ENCODE measurements at places on chromosomes 12 and 14. TPM values are rescaled to one million over a fixed set of nuclear protein-coding genes. Genes with fewer than 3 reads are reported as not detected.

GRCh38 chr14:61051621-61052020 lies 70.6 kb downstream of the SLC38A6 start:
- no peak for DNase-seq
- H3K27me3 ChIP-seq, result no peaks in the 10 kb centered on the region
- no peaks in the 10 kb centered on the region for H3K4me1 ChIP-seq
- H3K4me3 ChIP-seq, result no peak overlapping the region

GRCh38 chr12:47413806-47414205 lies 292.0 kb downstream of the RPAP3 start:
- H3K4me1 ChIP-seq, result no peaks in the 10 kb centered on the region
- H3K36me3 ChIP-seq, result no peaks in the 10 kb centered on the region
- no peak overlapping the region for H3K4me3 ChIP-seq

DNA sequence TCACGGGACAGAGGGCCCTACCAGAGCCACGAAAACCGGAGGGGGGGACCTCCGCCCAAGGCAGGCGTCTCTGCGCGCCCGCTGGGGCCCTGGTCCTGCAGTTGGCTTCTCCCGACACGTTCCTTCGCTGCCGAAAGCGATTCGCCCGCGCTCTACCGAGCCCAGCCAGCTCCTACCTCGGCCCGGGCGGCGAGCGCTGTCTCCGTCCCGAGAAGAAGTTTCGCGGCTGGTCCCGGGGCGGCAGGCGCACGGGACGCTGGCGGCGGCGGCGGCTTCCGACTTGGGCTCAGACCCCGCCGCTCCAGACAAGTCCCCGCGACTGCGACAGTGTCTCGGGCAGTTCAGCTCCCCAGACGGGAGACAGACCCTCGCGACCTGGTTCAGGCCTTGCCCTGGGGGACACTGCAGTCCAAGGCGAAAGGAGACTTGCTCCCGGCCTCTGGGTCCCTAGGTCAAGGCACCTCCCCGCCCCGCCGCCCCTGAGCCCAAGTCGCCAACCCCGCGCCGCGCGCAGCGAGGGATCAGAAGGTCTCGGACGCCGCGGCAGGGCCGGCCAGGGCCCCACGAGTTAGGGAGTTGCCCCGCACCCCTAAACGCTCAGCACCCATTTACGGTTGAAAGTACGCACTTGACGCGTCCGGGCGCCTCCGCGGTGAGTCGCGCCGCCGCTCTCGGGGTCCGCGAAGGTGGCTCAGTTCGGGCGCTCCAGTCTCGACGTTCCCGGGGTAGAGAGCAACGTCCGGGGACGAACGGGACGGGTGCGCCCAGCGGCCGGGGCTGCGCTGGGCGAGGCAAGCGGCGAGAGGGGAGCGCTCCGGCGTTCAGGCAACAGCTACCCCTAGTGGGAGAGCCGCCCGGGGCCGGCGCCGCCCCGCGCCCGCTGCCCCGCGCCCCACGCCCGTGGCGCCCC lies 1.4 kb upstream of the DIO3 start:
- peaks cover 14% of the 10 kb centered on the region for H3K36me3 ChIP-seq
- peaks cover 67% of the 10 kb centered on the region for H3K27me3 ChIP-seq
- no peak overlapping the region for H3K27ac ChIP-seq
- peaks cover 12% of the 10 kb centered on the region for H3K4me1 ChIP-seq

DNA sequence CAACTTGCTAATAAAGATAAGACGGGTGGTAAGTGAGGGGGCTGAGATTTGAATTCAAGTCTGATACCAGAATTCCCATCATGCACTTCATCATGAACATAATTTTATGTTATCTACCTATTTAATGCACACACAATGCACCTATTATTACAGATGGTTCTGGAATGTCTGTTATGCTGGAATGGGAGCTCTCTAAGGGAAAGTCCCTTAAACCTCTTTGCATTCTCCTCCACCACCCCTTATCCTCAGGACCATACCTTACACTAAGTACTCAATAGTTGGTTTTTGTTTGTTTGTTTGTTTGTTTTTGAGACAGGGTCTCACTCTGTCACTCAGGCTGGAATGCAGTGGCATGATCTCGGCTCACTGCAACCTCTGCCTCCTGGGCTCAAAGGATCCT lies 7.0 kb upstream of the MSI1 start:
- peaks cover 2% of the 10 kb centered on the region for H3K27me3 ChIP-seq
- no peak overlapping the region for H3K4me3 ChIP-seq
- no peaks in the 10 kb centered on the region for H3K36me3 ChIP-seq
- no peak overlapping the region for H3K27ac ChIP-seq
- no peak for DNase-seq

DNA sequence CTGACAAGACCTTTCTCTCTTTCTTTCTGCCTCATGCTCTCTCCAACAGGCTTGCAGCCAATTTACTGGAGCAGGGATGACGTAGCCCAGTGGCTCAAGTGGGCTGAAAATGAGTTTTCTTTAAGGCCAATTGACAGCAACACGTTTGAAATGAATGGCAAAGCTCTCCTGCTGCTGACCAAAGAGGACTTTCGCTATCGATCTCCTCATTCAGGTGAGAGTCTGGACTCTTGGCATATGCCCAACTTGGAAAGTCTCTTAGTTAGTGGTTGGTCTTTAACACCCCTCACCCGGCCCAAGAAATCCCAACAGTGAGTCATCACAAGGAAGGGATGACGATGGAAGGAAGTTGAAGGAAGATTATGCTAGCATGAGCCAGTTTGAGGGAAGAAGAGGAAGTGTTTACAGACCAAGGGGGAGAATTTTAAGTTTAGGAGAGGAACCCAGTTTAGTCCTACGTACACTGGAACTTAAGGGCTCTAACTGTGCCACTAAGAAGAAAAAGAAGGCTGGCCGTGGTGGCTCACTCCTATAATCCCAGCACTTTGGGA lies 189.7 kb downstream of the ETV6 start:
- H3K27ac ChIP-seq, result no peak overlapping the region
- no peak for DNase-seq
- H3K4me1 ChIP-seq, result no peaks in the 10 kb centered on the region
- no peak overlapping the region for H3K4me3 ChIP-seq
- no peaks in the 10 kb centered on the region for H3K27me3 ChIP-seq
- H3K36me3 ChIP-seq, result no peaks in the 10 kb centered on the region

GRCh38 chr12:120170631-120171030 lies 23.9 kb downstream of the GCN1 start:
- H3K4me1 ChIP-seq, result no peaks in the 10 kb centered on the region
- no peak overlapping the region for H3K4me3 ChIP-seq
- DNase-seq, result no peak

GRCh38 chr12:15558915-15559528 lies 230.2 kb downstream of the EPS8 start:
- DNase-seq, result no peak
- H3K27ac ChIP-seq, result no peak overlapping the region
- no peaks in the 10 kb centered on the region for H3K4me1 ChIP-seq
- no peaks in the 10 kb centered on the region for H3K36me3 ChIP-seq
- H3K4me3 ChIP-seq, result no peak overlapping the region

DNA sequence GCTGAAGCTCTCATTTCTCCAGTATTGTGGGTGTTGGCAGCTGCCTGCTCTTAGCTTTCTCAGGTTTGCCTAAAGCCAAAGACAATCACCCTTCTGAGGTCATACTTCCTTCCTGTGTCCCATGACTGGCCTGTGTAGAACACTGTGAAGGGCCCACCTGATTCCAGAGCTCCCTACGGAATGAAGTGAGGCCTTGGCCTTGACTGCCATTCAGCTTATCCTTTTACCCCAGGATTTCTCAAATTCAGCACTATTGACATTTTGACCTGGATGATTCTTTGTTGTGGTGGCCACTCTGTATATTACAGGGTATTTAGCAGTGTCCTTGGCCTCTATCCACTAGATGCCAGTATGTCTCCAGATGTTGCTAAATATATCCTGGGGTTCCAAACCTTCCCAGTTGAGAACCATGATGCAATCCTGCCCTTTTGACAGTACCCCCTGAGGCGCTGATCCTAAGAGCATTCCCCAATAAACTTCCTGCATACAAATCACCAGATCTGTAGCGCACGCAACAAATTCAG lies 112.3 kb upstream of the KRR1 start:
- DNase-seq, result no peak

- H3K4me1 ChIP-seq, result no peaks in the 10 kb centered on the region
- H3K27ac ChIP-seq, result no peak overlapping the region
- DNase-seq, result no peak
- no peaks in the 10 kb centered on the region for H3K27me3 ChIP-seq
- H3K36me3 ChIP-seq, result no peaks in the 10 kb centered on the region
Observed at GRCh38 chr12:18794000-18794399, 56.1 kb downstream of the CAPZA3 start.

DNA sequence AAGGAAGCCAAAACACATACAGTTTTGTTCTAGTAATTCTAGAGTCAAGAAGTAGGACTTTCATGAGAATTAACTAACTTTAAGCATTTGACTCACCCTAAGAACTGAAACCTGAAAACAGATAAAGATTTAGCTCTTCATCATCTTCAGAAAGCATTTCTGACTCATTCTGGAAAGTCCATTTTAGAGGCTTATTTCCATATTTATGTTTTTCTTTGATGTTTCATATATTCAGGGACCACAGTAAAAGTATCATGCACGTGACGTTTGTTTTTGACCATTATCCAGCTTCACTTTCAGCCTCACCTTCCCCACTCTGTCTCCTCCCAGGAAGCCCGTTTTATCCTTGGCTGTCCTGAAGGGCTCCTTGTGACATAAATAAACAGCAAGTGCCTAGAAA lies 79.2 kb downstream of the MDGA2 start:
- H3K4me1 ChIP-seq, result no peaks in the 10 kb centered on the region
- no peak overlapping the region for H3K27ac ChIP-seq
- DNase-seq, result no peak
- no peak overlapping the region for H3K4me3 ChIP-seq
- no peaks in the 10 kb centered on the region for H3K36me3 ChIP-seq

GRCh38 chr12:47709671-47710070 lies 3.8 kb upstream of the RPAP3 start:
- H3K27me3 ChIP-seq, result no peaks in the 10 kb centered on the region
- H3K27ac ChIP-seq, result no peak overlapping the region
- H3K4me3 ChIP-seq, result no peak overlapping the region
- no peak for DNase-seq

- H3K4me3 ChIP-seq, result no peak overlapping the region
- H3K36me3 ChIP-seq, result no peaks in the 10 kb centered on the region
- DNase-seq, result no peak
- H3K27ac ChIP-seq, result no peak overlapping the region
Observed at GRCh38 chr12:13342971-13343370, 146.4 kb downstream of the EMP1 start.

YAF2 gene
- 2.7 TPM for total RNA-seq

DNA sequence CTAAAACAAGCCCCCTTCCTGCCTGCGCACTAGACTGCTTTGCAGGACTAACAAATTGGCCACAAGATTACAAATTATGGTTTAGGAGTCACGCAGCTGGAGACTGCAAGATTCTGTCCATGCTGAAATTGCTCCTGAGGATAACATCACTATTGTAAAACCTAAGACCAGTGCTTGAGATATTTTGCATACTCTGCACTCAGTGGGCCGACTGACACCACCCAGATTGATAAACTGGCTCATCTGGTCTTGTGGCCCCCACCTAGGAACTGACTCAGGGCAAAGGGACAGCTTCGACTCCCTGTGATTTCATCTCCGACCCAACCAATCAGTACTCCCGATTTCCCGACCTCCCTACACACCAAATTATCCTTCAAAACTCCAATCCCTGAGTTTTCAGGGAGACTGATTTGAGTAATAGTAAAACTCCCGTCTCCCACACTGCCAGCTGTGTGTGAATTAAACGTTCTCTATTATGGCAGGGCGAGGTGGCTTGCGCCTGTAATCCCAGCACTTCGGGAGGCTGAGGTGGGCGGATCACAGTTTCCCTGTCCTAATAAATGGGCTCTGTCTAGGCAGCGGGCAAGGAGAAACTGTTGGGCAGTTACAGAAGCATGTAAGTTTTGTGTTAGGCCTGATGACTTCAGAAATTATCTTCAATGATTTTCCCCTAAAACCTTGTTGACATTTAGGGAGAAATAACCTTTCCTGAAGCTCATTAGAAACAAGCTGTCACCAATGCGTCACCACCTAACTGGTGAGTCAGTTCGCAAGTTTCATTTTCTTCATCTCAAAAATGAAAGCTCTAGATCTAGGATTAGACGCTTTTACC lies 5.3 kb upstream of the UBC start:
- peak overlapping the region; percentile 18 for H3K4me3 ChIP-seq
- H3K27me3 ChIP-seq, result no peaks in the 10 kb centered on the region
- no peaks in the 10 kb centered on the region for H3K36me3 ChIP-seq

KCNA1 gene
- 0.23 TPM for total RNA-seq

CCT2 gene
- total RNA-seq, result 419 TPM

DNA sequence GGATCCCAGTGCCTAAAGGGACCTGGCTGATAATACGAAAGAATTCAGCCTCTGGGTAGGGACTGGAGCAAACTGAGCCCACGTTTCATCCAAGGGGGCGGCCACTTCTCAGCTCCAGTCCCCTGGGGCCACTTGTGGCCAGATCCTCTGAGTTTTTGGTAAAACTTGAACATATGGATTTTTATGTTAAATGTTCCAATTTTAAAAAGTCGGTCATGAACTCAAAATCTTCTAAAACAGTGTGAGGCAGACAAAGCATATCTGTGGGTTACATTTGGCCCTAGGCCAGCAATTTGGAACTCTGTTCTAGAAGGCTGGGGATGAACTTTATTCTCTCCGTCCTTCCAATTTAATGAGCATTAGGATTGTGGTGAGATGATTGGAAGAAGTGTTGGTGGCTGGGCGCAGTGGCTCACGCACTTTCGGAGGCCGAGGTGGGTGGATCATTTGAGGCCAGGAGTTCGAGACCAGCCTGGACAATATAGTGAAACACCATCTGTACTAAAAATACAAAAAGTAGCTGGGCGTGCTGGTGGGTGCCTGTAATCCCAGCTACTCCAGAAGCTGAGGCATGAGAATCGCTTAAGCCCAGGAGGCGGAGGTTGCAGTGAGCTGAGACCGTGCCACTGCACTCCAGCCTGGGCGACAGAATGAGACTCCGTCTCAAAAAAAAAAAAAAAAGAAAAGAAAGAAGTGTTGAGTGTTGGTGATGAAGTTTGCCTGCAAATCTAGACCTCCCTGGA lies 3.0 kb upstream of the PPP1CC start:
- no peak for DNase-seq
- no peak overlapping the region for H3K4me3 ChIP-seq
- H3K36me3 ChIP-seq, result no peaks in the 10 kb centered on the region
- H3K27me3 ChIP-seq, result no peaks in the 10 kb centered on the region
- H3K27ac ChIP-seq, result no peak overlapping the region

DNA sequence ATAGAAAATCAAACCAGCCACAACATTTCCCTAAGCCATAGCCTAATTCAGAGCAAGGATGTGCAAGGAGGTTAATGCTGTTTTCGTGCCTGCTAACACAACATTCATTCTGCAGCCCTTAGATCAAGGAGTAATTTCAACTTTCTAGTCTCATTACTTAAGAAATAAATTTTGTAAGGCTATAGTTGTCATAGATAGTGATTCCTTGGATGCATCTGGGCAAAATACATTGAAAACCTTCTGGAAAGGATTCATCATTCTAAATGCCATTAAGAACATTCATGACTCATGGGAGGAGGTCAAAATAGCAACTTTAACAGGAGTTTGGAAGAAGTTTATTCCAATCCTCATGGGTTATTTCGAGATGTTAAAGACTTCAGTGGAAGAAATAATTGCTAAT lies 283.2 kb downstream of the RPAP3 start:
- H3K4me1 ChIP-seq, result no peaks in the 10 kb centered on the region
- DNase-seq, result no peak
- H3K36me3 ChIP-seq, result no peaks in the 10 kb centered on the region
- H3K27ac ChIP-seq, result no peak overlapping the region

RAD51AP1 gene
- total RNA-seq, result 42.4 TPM

GPR84 gene
- total RNA-seq, result not detected

GRCh38 chr14:104933746-104934733 lies 9.4 kb downstream of the PLD4 start:
- DNase-seq, result no peak
- H3K27me3 ChIP-seq, result peaks cover 61% of the 10 kb centered on the region
- no peaks in the 10 kb centered on the region for H3K36me3 ChIP-seq
- peaks cover 12% of the 10 kb centered on the region for H3K4me1 ChIP-seq
- no peak overlapping the region for H3K27ac ChIP-seq
- H3K4me3 ChIP-seq, result peak overlapping the region; percentile 33
